ENCODE measurements at places on chromosomes 2 and 18.

DNA sequence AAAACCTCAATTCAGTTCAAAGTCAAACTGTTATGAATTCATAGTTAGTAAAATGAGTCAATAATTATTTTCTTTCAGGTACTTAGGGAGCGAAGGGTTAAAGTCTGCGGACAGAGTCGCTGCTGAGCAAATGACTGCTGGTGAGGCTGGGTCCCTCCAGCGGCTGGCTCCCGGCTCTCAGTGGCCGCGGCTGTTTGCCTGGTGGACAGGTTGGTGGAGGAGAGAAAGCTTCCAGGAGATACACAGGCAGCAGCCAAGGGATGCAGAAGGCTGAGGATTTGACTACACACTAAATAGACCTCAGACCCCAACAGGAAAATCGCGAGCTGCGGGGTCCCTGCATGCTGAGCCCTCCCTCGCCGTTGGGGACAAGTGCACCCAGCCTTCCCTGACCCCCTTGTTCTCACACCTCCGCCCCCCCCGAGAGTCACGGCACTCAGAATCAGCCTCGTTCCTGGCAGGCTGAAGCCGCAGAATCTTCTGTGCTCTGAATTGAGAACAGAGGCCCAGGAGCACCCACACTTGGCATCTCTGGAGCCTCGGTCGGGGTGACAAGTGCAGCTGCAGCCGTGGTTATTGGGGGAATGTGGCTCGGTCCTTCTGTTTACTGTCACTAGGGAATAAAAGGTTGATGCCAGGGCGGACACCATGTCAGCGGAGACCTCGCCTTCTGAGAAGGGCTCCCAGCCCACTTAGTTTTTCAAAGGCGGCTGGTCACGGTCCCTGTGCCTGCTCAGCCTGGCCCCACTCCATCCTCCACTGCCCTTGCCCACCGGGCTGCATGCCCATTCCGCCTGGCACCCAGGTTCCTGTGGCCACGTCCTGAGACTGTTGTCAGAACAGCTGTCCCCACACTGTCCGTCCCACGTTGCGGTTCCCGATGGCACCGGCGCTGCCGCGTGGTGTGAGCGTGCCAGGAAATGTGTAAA, 74.0 kb downstream of the SLC66A2 start:
- no peak for DNase-seq

GRCh38 chr2:3913166-3913565, 209.8 kb downstream of the DCDC2C start:
- no peak for DNase-seq

DNA sequence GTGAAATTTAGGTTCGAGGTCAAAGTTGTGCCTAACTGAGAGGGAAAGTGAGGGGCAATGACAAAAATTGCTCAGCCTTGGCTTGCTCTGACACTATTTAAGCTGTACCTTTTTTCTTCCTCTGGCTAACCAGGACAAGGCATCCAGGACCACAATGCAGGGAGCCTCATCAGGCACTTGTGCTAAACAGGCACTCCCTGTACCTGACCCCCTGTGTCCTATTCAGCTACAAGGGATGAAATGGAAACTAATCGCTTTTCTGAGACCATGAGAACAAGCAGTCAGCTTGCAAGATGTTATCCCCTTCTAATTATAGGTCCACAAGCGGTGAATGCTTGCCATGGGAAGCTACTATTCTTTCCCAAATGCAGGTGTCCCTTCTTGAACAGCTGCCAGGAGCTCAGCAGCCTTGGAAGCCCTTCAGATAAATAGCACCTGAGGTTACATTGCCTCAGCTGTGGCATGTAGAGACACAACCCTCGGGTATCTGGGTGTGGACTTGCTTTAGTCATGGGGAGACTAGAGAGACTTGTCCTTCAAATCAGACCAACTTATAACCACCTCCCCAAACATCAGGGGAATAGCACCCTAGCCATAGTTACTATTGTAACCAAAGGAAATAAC, 19.1 kb upstream of the ITGA6 start:
- DNase-seq, result no peak

GRCh38 chr2:113324684-113325160, 46.0 kb upstream of the PAX8 start:
- DNase-seq, result peak; percentile 17

DNA sequence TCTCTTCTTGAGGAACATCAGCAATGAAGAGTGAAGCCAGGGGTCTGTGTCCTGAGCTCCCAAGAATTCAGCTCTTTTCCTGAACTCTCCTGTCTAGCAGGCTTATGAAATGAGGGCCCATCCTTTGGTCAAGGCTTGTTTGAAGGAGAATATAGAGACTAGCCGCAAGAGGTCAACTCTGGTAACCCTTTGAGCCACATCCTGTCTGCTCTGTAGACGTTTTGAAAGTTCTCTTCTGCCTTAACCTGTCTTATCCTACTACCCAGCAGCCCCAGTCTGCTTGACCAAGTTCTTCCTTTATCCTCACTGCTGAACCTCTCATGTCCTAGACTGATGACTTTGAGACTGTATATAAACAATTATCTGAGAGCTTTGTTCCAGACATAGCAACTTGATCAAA, 5.4 kb downstream of the SEMA4F start:
- no peak for DNase-seq

- no peak for DNase-seq
Observed at GRCh38 chr2:127597984-127598380, 48.0 kb upstream of the GPR17 start.

DNA sequence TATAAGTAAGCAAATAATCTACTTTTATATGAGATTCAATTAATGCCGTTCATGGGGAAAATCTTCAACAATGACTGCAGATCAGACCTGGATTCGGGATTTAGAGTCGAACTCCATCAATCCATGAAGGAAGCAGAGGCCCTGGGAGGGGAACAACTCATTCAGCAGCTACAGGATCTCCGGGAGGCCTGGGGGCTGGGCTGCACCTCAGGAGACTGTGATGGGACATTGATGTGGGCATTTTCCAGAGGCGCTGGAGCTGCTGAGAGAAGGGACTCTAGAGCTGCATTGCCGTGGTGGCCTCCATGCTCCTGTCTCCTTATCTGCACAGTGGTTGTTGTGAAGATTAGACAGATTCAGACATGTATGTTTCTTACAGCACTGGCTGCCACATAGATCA, 76.9 kb downstream of the MYT1L start:
- no peak for DNase-seq

- DNase-seq, result no peak
Observed at GRCh38 chr2:180790891-180791290, 189.5 kb upstream of the UBE2E3 start.

DNA sequence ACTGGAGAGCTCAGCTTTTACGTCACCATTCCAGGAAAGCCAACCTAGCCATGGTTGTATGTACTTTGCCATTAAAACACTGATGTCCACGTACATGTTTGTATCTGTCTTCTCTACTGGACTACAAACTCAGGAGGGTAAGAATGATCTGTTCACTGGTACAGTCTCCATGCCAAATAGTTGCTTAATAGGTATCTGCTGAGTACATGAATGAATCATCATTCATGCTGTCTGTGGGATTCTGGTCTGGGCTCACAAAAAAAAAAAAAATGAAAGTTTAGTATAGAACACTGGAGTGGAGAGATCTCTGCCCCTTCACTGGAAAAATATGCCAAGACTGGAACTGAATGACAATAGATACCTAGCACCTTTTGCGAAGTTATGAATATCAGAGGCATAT, 102.6 kb upstream of the ITGA4 start:
- DNase-seq, result no peak

GRCh38 chr18:61198486-61198885, 134.7 kb upstream of the CDH20 start:
- DNase-seq, result no peak

- DNase-seq, result no peak
Observed at GRCh38 chr2:68083346-68083745, 20.5 kb upstream of the C1D start.

GRCh38 chr2:67625178-67625577, 228.0 kb downstream of the ETAA1 start:
- DNase-seq, result no peak

GRCh38 chr2:84458551-84459017, 496 bp downstream of the SUCLG1 start:
- no peak for DNase-seq

GRCh38 chr2:151878655-151879563, 50.7 kb upstream of the ARL5A start:
- DNase-seq, result no peak

DNA sequence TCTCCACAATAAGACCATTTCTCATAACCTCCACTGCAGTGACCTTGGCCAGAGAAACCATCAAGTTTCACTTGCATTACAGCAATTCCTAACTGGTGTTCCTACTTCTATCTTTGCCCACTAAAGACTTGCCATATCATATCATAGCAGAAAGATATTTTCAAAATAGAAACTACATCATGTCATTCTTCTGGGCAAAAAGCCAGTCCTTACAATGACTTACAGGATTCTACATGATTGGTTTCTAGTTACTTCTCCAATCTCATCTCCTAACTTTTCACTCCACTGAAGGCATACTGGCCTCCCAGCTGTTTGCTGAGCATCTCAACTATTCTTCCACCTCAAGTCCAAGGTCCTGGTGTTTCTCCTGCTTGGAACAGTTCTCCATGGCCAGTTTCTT, 151.4 kb downstream of the HNMT start:
- no peak for DNase-seq

DNA sequence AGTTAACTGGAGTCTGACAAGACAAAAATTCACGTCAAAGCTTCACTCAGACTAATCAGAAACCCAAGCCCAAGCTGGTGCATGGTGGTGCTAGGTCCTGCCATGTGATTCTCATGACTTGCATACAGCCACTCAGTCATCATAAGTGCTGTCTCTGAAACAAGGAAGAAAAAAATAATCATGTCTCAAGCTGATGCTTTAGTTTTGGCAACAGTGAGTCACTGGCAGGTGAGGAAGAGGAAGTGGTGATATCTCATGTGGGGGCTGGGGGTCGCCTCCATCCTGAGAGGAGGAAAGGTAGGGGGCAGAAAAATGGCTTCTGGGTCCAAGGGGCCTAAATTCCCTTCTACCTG, 136.3 kb downstream of the TMEM163 start:
- no peak for DNase-seq

DNA sequence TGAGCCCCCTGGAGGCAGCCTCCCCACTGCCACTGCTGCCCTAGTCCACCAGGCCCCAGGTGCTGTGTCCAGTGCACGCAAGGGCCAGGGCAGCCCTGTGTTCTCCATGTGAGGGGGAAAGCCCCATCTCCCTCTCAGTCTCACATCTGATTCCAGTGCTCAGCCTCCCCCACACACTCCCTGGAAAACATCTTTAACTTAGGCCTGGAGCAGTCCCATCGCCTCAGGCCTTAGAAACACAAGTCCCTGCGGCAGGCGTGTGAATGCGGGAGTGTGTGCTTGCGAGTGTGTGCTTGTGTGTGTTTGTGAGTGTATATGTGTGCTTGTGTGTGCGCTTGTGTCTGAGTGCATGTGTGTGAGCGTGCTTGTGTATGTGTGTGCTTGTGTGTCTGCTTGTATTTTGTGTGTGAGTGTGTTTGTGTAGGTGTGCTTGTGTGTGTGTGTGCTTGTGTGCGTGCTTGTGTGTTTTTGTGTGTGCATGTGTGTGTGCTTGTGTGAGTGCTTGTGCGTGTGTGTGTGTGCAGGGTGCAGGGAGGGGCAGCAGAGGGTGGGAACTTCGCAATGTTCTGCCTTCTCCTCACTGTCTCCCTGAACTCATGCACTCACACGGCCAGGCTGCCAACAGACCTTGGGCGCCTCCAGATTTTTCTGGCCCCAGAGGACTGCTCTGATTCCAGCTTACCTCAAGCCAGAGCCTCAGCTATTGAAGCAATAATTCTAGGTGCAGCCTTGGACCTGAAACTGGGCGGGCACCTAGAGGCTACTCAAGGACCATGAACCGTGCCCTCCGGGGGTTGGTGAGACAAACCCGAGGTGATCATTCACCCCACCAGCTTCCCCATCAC, 139.6 kb downstream of the CABLES1 start:
- no peak for DNase-seq

DNA sequence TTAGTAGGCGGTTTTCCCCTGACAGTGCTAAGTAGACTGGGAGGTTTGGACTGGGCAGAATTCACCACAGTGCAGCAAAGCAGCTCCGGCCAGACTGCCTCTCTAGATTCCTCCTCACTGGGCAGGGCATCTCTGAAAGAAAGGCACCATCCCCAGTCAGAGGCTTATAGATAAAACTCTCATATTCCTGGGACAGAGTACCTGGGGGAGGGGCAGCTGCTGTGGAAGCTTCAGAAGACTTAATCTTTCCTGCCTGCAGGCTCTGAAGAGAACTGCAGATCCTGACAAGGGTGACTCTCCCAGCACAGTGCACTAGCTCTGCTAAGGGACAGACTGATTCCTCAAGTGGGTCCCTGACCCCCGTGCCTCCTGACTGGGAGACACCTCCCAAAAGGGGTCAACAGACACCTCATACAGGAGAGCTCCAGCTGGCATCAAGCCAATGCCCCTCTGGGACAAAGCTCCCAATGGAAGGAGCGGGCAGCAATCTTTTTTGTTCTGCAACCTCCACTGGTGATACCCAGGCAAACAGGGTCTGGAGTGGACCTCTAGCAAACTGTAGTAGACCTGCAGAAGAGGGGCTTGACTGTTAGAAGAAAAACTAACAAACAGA, 266.8 kb upstream of the CRIM1 start:
- DNase-seq, result no peak

GRCh38 chr2:42928692-42929545, 136.5 kb upstream of the HAAO start:
- no peak for DNase-seq

DNA sequence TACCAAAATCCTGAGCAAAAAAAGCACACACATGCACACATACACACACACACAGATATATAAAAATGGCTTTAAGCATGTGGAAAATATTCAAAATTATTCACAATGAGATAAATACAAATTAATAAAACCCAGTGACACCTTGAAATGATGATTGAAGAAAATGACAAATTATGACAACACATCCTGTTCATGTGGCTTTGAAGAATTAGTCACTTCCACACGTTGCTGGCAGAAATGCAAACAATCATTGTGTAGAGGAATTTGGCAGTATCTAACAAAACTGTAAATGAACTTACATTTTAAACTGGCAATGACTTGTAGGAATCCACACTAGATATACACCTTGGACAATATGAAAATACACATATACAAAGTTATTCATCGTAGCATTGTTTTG, 95.8 kb upstream of the RGPD4 start:
- DNase-seq, result no peak

DNA sequence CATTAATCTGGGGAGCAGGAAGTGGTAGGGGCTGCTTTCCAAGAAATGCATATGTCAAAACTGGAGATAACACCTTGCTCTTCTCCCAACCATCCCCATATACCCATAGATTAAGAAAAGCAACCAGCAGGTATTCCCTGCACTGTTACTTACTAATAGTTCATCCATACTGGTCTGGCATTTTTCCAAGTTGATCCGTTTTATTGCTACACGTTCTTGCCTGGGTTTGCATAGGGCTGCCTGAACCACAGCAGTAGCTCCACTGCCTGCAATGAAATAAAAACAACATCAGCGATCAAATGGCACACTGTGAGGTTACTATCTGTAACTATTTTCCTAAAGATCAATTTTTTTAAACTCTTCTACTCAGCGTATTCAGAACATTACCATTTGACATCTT, 65.6 kb downstream of the STK39 start:
- no peak for DNase-seq

- no peak for DNase-seq
Observed at GRCh38 chr18:5625076-5625475, 81.3 kb upstream of the EPB41L3 start.
